ENCODE measurements at places on chromosomes 16 and 17.

- DNase-seq: no peak
These were observed 73.9 kb upstream of the ATF7IP2 start for GRCh38 chr16:10312008-10312407.

GRCh38 chr17:49698005-49698404 lies 9.8 kb downstream of the SLC35B1 start:
- no peak for DNase-seq

- DNase-seq: no peak
These were observed 114.1 kb downstream of the ADCY9 start for GRCh38 chr16:4002121-4002520.

GRCh38 chr16:73886426-73886825 lies 410.2 kb upstream of the PSMD7 start:
- no peak for DNase-seq

- DNase-seq: no peak
These were observed 133.7 kb downstream of the GSG1L start for GRCh38 chr16:27929818-27930217.

DNA sequence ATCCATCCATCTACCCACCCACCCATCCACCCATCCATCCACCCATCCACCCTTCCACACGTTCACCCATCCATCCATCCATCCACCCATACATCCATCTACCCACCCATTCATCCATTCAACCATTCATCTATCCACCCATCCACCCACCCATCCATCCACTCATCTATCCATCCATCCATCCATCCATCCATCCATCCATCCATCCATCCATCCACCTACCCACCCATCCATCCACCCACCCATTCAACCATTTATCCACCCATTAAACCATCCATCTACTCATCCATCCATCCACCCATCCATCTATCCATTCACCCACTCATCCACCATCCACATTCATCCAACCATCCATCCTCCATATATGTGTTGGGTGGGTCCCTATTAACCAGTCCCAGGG lies 26.2 kb upstream of the RPTOR start:
- no peak for DNase-seq
